A172 (cell line): ENCODE measurements at places on chromosomes 1 and 21. TPM values are rescaled to one million over a fixed set of nuclear protein-coding genes. Genes with fewer than 3 reads are reported as not detected.
A peak's percentile ranks its signal among the peaks of the same experiment; 100 is the strongest.

DNA sequence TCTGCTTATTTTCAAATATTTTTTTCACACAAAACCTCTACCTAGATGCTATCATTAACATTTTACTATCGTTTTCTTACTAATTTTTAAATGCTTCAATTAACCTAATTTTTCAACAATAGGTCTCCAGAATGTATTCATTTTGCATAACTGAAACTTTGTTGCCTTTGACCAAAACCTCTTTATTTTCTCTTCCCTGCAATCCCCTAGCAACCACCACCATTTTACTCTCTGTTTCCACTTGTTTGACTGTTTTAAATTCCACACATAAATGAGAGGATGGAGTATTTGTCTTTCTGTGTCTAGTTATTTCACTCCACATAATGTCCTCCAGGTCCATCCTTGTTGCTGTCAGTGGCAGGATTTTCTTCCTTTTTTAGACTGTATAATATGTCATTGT, 9.5 kb upstream of the F13B start:
- DNase-seq: no peak

GRCh38 chr1:173301507-173301906, 94.4 kb upstream of the TNFSF4 start:
- peak; percentile 8 for DNase-seq

GRCh38 chr1:95876276-95876675, 642.3 kb downstream of the RWDD3 start:
- DNase-seq: no peak

DNA sequence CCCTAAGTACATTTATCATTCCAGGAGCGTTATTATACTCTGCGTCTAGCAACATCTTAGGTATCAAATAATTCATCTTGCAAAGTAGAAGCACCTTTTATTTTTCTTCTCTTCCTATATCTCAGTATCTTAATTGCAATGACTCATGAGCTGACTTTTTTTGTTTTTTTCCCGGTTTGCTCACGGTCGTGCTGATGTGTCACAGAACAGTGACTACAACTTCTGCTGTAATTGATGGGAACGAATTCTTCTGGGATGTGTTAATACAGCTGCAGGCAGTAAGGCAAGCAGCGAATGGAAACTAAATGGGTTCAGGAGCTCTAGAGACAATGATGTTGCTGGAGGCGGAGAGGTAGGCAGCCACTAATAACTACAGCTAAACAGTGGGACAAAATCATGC, 89.8 kb upstream of the TMPRSS15 start:
- peak; percentile 77 for DNase-seq

DNA sequence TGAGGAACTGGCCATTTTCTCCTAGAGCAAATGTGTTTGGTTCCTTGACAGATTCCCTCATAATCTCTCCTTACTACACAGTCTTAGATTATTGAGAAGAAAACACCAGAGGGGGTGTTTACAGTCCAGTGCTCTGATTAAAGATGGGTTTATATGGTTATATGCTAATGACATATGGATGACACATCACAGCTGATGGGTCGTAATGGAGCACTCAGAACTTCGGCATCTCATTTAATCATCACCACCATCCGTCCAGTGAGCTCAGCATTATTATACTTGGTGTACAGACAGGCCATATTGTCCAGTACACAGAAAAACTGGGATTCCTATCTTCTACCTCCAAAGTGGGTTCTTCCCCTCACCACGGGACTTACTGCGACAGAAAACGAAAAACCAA, 22.3 kb upstream of the NR5A2 start:
- DNase-seq: peak; percentile 13

DNA sequence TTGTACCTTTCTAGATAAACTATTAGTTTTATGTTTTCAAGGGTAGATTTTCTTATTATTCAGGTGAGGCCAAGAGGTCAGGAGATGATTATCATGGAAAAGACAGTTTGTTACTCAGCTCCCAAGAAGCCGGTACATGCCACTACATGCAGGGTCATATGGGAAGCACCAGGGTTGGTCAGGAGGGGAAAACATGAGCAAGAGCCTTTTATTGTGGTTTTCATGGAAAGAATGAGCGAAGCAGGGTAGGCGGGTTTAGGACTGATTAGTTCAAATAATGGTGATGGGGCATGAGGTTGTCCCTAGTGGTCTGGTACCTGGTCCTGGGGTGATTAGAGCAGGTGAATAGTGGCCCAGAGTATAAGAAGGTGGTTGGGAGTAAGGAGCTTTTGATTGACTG, 189.9 kb downstream of the APP start:
- no peak for DNase-seq

DNA sequence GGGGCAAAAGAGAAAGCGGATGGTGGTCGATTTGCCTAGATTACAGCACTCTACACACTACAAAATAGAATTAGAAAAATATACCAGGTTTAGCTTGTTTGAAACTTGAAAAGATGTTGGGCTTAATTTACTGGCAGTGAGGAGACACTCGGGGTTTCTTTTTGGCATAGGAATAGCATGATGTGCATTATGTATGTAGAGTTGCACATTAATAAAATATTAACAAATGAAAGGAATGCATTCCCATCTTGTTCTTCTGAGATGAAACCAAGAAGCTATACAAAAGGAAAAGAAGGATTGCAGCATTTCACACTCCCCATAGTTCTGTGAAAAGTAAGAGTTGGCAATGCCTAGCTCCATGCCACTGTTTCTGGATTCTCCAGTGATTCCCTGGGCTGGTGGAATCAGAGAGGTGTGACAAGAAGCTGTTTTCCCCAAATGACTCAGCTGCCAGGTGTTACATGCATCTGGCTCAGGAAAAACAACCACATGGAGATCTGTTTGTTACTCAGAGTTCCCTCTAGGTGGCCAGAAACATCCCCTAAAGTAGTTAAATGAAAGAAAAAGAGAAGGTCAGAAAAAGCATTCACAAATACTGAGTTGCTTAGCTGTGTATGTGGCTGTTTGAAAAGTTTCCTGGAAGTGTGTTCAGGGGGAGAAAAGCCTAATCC, 115.6 kb downstream of the UCK2 start:
- DNase-seq: peak; percentile 16

GRCh38 chr1:159653201-159653600, 61.2 kb downstream of the CRP start:
- DNase-seq: no peak

GRCh38 chr1:6241107-6241886, 2.7 kb upstream of the HES3 start:
- no peak for DNase-seq

DNA sequence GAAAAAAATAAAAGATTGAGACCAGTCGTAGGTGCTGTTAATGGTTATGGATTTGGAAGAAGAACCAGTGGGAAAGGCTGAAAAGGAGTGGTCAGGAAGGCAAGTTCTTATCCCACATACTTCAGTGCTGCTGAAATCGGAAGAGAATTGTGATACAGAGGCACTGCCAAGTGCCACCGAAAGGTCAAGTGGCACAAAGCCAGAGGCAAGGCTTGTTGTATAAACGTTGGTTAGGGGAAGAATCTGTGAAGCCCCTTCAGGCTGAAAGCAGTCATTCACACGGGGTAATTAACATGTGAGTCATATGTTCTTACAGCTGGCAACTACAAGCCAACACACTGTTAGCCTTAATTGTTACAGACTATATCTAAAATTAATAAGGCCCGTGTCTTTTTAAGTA, 48.8 kb downstream of the ZBTB40 start:
- DNase-seq: peak; percentile 2

DNA sequence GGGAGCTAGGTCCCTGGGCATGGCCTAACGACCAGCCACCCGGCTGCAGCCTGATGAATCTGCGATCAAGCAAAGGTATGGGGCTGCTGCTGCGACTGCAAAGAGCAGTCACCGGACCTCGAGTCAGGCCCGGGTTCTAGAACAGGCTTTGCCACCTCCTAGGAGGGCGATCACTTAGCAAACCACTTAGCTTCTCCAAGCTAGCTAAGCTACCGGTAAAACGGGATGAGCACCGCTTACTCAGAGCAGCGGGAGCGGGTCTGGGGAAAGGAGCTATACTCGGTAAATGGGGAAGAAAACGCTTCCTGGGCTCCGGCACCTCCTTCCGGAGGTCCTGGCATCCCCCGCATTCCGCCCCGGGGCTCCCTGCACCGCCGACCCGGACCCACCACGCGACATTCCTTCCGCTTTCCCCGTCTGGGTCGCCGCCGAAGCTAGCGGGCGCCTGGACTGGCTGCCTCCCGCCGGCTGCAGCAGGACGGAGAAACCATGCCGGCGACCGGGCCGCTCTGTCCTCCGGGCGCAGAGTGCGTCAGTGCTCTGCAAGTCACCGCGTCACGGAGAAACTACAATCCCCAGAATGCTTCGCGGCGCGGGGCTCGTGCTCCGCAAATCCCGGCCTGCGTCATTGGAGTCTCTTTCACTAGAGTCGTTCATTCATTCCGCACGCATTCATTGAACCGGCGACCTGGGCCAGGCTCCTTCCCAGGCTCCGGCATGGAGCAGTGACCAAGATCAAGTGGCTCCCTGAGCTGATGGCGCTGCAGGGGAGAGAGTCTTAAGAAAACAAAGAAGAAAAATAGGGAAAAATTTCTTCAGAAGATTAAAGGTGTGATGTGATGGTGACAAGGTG, at the start of gene LSM10:
TSS of gene LSM10 (minus strand) at position 531 of the 853 bp plus-strand sequence. CDS start 3,779 bp downstream, outside the sequence.
- DNase-seq: peak; percentile 78

The PEAR1 gene
- total RNA-seq: 2.8 and 3.1 TPM in 2 replicates

The UAP1 gene
- 247 and 258 TPM in 2 replicates for total RNA-seq

The ANKRD65 gene
- 0.12 TPM in 1 of 2 replicates, not detected in the other for total RNA-seq

The COL6A1 gene
- total RNA-seq: 329 and 393 TPM in 2 replicates

The CFAP141 gene
- total RNA-seq: not detected in 2 replicates
